ENCODE measurements at places on chromosomes 7 and 10.

DNA sequence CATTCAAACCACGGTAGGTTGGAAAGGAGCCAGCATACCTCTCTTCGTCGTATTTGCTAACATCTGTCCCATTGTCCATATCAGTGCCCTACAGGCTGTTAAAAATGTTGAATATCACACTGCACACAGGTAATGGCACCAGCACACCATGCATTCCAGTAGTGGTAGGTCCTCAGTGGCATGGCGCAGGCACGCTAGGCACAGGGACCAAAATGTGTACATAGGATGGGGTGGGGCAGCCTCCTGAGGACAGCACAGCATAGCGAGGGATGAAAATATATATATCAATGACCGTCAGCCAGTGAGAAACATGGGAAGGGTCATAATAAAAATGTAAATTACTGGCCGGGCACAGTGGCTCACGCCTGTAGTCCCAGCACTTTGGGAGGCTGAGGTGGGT, 99.9 kb upstream of the CTBP2 start:
- DNase-seq, result no peak

- no peak for DNase-seq
Observed at GRCh38 chr10:99443500-99443899, 13.1 kb upstream of the GOT1 start.

- DNase-seq, result no peak
Observed at GRCh38 chr7:6256677-6257535, 15.5 kb downstream of the CYTH3 start.

DNA sequence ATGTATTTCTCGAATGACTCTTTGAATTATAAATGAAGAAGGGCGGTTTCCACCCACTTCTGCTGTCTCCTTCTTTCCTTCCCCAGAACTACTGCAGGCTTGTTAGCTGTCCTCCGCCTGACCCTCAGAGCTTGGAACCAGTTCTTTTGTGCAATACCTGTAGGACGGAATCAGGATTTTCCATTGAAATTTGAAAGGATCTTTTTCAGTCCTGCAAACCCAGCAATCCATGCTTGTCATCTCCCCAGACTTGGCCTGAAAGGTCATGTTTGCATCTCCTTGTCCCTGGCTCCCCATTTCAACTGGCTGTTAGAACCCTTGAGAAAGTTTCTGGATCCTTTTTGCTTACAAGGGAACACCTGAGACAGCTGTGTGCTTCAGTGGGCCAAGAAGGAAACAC, 47.5 kb downstream of the PLCE1 start:
- DNase-seq, result no peak

All from uterus (tissue), 4 donors.